ENCODE measurements at places on chromosomes 3 and 15.

- DNase-seq: no peak
These were observed 365.0 kb downstream of the ROBO2 start for GRCh38 chr3:77404871-77405270.

GRCh38 chr3:65551945-65552344, 486.8 kb downstream of the MAGI1 start:
- DNase-seq: no peak

- DNase-seq: no peak
These were observed 17.0 kb downstream of the RPLP1 start for GRCh38 chr15:69469467-69470201.

- DNase-seq: no peak
These were observed 11.9 kb downstream of the GTPBP8 start for GRCh38 chr3:113002679-113003078.

DNA sequence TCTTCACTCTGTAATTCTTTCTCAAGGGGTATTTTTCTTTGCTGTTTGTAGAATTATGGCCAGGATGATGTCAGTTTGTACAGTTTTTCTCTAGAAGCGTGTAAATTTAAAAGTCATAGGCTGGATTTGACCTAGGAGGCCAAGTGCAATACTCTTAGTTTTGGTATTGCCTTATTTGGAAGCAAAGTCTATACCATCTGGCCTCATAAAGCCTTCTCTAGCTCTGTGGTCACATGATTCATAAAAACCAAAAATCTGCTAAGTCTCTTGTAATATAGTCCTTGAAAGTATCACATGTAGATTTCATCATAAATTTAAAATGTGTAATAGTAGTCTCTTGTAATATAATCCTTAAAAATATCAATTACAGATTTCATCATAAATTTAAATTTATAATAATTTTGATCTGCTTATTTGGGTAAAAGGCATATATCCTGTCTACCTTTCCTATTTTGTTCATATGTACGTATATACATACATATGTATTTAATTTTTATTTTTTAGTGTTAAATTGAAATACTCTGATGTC, 25.6 kb downstream of the TEX9 start:
- no peak for DNase-seq

DNA sequence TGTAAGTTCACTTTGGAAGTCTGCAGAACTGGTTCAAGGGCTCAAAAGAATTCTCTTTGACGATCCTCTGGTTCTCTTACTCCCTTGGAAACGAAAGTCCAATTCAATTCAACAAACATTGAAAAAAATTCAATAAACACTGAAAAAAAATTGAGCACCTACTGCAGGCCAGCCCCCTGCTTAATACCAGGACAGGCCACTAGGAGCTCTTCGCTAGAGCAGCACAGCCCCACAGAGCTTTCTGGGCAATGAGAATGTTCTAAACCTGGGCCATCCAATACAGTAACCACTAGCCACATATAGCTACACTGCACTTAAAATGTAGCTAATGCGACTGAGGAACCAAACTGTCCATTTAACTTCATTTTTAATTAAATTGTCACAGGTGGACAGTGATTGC, 50.4 kb upstream of the DCLK3 start:
- no peak for DNase-seq

DNA sequence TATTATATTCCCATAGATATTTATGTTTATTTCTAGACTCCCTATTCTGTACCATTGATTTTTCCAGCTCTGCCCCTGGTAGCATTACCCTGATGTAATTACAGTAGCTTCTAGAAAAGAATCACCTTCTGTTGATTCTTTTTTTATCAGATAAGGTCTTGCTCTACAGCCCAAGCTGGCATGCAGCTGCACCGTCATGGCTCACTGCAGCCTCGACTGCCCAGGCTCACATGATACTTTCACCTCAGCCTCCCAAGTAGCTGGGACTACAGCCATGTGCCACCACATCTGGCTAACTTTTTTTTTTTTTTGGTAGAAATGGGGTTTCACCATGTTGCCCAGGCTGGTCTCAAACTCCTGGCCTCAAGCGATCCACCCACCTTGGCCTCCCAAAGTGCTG, 41.8 kb downstream of the SLC24A1 start:
- no peak for DNase-seq

DNA sequence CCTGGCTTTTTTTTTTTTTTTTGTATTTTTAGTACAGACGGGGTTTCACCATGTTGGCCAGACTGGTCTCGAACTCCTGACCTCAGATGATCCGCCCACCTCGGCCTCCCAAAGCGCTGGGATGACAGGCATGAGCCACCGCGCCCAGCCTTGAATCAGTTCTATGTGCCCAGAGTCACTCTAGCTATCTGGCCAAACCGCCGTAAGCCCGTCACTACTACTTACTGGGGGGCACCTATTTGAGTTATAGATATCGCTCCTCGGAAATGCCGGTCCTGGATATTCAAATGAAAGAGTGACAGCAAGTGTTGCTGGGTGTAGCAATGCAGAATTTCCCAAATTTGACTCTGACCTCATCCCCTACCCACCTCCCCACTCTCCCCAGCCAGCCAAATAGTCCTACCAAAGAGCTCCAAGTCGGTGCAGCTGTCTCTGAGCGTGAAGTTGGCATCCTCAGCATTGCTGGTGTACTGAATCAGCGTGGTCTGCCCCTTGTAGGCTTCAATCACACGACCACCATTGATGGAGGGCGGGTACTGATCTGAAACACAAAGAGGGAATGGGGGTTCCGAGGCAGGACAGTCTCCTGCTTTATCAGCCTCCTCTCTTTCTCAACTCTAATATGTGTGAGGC, 38.1 kb downstream of the MUC20 start:
- DNase-seq: no peak

DNA sequence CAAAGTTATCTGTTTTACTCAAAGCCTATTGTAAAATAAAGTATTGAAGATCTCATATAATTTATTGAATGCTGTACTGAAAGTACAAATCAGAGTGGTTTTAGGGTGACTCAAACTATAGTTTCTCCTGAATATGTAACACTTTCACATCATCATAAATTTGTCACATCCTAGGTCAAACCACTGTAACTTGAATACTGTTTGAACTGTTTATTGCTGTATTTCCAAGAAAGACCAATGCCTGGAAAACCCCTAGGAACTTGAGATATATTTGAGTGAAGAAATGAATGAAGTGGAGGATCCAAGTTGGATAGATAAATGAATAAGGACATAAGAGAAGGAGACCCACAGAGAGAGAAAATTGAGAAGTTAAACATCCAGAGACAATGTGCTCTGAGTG, 348.2 kb downstream of the GRM7 start:
- DNase-seq: no peak

DNA sequence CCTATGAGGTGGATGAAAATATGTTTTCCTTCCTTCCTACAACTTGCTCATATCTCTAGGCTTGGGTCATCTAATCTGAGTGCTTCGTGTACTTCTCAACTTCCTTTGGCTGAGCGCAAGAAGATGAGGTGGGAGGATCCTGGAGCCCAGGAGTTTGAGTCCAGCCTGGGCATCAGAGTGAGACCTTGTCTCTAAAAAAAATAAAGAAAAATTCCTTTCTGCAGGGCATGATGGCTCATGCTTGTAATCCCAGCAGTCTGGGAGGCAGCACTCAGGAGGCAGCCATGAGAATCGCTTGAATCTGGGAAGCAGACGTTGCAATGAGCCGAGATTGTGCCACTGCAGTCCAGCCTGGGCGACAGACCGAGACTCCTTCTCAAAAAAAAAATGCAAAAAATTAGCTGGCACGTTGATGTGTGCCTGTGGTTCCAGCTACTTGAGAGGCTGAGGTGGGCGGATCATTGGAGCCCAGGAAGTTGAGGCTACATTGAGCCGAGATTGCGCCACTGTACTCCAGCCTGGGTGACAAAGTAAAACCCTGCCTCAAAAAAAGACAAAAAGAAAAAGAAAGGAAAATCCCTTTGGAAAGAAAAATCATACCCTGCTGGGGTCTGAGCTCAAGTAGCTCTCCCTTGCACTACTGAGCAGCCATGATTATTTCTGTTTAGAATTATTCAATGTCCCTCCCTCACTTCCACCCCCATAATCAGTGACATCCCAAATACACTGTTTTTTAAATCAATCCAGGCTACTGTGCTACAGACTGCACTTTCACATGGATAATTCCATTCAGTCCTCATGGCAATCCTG, 28.0 kb upstream of the RAB11A start:
- peak; percentile 69 for DNase-seq

DNA sequence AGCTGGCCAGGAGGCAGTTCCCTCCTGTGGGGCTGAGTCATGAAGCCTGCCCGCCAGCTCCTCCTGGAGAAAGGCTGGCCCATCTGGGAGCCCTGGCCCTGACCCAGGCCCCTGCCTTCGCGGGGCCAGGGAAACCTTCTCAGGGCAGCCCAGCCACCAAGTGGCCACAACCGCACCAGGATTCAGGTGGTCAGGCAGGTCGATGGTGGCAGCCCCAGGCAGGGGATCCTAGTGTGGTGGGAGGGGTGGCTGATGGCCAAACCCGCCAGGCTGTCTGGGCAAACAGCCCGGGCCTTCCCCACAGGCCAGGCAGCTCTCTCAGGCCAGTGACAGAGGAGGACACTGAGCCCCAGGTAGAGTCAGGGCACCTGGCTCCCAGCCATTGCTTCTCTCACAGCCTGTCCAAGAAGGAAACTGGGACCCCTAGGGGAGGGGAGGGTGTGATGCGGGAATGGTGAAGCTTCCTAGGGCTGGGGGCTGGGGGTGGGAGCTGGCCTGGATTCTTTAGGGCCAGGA, 1.2 kb downstream of the TWF2 start:
- DNase-seq: peak; percentile 78

- no peak for DNase-seq
These were observed 26.2 kb upstream of the LRRC3B start for GRCh38 chr3:26596335-26596734.

DNA sequence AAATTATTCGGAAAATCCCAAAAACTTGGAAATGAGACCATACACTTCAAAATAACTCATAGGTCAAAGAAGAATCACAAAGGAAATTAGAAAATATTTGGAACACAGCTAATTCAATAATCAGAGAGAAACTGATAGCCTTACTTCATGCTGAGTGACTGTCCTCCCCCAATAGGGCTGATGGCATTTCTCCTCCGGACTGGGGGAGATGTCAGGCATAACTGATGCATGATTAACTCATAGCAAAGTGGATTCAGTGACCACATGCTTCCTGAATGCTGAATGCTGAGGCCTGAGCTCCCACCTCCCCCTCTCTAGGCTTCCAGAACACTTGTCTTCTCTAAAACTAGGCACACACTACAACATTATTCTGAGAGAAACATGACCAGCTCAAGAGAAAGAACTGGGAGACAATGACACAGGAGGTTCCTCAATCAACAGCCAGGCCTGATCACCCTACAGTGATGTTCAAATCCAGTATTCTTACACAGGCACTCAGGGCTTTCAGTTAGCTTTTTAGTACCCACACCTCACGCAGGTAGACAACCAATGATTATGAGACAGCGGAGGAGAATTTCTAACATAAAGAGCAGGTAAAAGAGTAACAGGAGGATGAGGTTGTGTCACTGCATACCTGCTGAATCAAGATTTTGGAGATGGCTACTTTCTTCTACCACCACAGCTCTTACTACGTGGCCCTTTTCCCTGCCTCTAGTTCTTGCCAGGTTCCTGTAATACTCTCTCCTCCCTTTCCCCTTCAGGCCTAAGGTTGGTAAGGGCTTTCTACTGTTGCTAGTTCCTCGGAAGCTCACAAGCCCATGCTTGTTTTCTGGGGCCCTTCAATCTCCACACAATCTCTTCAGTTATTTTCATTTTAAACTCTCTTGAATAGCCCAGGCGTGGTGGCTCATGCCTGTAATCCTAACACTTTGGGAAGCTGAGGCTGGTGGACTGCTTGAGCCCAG, 96.1 kb downstream of the FMN1 start:
- DNase-seq: peak; percentile 63

GRCh38 chr3:39849992-39850715, 40.7 kb downstream of the MYRIP start:
- peak; percentile 11 for DNase-seq

GRCh38 chr15:59437817-59438624, at the start of gene FAM81A:
TSS of gene FAM81A (plus strand) at chr15:59438186. CDS start at chr15:59458627, 20,441 bp downstream.
- DNase-seq: peak; percentile 49

DNA sequence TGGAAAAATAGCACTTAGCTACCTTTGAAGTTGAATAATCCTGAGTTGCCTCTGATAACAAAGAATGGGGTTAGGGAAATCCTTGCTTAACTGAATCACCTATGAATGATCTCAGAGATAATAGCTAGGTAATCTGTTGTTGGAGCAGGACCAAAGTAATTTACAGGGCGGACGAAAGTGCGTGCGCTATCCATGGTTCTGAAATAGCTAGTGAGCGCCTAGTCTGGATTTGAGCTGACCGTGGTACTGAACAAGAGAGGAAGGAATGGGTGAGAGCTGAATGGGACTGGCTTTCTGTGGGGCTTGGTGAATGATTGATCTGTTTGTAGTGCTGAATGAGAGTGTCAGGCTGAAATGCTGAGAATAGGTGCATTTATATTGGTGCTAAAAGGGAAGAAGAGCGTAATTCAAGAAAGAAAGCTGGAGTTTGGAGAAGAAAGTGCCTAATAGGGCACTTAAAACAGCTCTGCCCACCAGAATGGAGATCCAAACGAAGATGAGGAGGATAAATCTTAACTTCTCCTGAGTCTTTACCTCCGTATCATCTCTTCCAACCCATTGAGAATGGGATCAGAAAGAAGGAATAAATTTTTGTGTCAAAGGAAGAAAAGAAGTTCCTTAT, 10.1 kb downstream of the SCN10A start:
- peak; percentile 19 for DNase-seq

DNA sequence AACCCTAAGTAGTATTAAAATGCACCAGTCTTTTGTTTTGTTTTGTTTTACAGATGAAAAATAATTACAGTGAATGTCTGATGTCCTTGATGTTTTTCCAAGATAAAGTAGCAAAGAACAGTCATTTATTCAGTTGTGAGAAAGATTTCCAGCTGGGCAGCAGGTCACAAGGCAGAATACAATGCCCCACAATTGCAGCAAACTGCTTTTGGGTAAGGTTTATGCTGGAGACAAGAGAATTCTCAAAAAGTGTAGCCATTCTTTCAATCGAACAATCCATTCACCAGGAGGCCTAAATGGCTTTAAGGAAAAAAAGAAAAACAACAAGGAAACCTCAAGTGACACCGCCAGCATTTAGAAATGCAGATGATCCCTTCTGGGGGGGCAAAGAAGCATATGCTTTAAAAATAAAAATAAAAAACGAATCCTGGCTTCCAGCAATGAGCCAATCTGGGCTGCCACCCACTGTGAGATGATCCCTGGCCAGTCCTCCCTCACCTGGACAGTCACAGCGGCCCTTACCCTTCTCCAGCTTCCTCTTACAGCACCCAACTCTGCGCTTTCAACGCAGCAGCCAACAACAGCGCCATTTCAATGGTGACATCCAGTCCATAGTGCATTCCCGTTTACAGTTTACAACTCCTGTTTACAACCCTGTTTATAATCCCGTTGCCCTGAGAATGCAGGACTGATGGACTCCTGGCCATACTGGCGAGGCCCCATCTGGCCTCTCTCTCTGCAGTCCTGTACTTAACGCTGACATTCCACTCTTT, 25.7 kb upstream of the WNT5A start:
- DNase-seq: no peak

All from inflammatory macrophage treated with lipopolysaccharide for 1 hour (primary cell).